ENCODE measurements at places on chromosomes 13 and 19. TPM values are rescaled to one million over a fixed set of nuclear protein-coding genes. Genes with fewer than 3 reads are reported as not detected.

DNA sequence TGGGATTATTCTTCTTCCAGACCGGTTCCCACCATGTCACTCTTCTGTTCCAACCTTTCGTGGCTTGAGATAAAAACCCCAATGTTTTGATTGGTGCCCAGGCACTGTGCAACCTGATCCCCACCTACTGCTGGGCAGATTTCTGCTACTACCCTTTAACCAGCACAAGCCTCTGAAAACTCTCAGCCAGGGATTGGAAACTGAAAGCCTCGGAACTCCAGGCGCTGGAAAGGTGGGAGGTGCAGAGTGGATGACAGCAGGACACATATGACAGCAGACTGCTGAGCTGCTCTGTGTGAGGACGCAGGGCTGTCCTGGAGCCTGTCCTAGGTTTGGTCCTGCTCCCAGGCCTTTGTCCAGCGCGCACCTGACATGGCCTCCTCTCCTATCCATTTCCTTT lies 68.5 kb upstream of the GTF3A start:
- no peak for DNase-seq

GRCh38 chr13:26697069-26697955 lies 63.3 kb downstream of the GPR12 start:
- no peak for DNase-seq

GRCh38 chr13:51590231-51590970 lies 6.1 kb downstream of the WDFY2 start:
- peak; percentile 61 for DNase-seq

The KLK4 gene
- 0.10 TPM for total RNA-seq

The GPR4 gene
- 0.20 TPM for total RNA-seq

The ADGRE2 gene
- 1.8 TPM for total RNA-seq

DNA sequence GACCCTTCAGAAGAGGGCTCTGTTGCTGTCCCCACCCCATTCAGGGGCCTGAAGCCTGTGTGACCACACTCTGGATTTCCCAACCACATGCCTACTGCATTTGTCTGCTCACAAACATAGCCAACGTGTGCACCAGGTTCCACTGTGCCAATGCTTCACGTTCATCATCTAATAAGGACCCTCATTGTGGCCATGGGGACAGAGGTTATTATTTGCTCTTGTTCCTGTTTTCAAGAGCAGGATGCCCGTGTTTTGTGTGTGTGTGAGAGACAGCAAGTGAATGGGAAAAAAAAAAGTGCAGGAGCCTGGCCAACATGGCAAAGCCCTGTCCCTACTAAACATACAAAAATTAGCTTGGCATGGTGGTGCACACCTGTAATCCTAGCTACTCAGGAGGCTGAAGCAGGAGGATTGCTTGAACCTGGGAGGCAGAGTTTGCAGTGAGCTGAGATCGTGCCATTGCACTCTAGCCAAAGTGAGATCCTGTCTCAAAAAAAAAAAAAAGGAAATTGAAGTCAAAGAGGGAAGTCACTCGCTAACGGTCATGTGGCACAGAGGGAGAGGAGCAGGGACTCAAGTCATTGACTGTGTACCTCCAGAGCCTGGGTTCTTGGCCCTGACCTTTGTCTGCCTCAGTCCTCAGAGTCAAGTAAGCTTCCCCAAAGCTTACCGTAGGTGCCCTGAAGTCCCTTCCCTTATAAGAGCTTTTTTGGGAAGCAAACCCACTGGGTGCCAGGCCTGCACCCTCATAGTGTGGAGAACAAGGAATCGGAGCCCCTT lies 6.9 kb downstream of the B3GNT8 start:
- DNase-seq, result no peak

The ATP4A gene
- not detected for total RNA-seq

GRCh38 chr19:29812881-29813275 lies 1.1 kb downstream of the CCNE1 start:
- no peak for DNase-seq

The IL27RA gene
- total RNA-seq, result 4.7 TPM

GRCh38 chr13:105638426-105638825 lies 897.0 kb downstream of the EFNB2 start:
- DNase-seq, result no peak

The FSD1 gene
- total RNA-seq, result 0.59 TPM

DNA sequence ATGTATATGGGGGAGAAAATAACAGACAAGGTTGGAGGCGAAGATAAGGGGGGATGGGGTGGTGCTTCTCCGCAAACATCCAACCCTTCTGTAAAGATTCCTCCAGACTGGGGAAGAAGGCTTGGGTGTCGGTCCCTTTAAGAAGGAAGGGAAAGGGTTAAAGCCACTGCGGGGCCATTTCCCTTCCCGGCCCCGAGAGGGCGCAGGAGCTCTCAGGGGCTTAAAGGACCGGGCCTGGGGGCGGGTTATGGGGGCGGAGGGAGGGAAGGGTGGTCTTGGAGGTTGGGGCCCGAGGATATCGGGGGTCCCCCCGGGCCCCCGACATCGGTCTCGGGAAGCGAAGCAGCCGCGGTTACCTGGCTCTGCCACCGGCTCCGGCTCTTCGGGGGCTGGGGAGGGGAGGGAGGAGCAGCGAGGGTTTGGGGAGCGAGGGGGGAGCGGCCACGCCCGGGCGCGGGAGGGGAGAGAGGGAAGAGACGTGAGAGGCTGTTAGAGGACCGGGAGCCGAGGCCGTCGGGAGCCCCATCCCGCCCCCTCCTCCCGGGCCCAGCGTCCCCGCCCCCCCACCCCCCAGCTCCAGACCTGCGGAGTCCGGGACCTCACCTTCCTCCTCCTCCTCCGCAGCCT lies 2.8 kb downstream of the TNNT1 start:
- DNase-seq, result no peak

The BRME1 gene
- total RNA-seq, result 2.6 TPM

- DNase-seq, result no peak
Observed at GRCh38 chr19:8488365-8488764, 14.1 kb downstream of the PRAM1 start.

The LILRA6 gene
- total RNA-seq, result 1.4 TPM

The CCNE1 gene
- 5.8 TPM for total RNA-seq

- DNase-seq, result peak; percentile 37
Observed at GRCh38 chr19:3618144-3618810, 8.3 kb downstream of the CACTIN start.

The EBI3 gene
- not detected for total RNA-seq

The ZNF763 gene
- 4.6 TPM for total RNA-seq

GRCh38 chr13:44759384-44760360 lies 183.5 kb upstream of the TSC22D1 start:
- peak; percentile 29 for DNase-seq

DNA sequence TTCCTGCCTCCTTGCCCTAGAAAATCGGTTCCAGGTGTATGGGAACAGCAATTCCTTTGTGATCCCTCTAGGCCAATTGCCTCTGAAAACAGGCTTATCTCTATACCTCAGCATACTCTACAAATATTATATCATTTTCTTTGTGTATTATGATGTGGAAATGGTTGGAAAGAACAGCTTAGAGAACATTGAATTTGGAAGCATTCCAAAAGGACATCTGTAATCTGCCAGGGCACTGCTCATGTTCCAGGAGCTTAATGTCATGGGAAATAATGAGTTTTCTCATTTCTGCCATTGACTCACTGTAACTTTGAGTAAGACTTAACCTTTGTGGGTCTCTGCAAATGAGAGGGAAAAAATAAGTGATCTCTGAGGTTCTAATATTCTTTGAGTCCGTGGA lies 147.3 kb downstream of the UFM1 start:
- DNase-seq, result no peak

DNA sequence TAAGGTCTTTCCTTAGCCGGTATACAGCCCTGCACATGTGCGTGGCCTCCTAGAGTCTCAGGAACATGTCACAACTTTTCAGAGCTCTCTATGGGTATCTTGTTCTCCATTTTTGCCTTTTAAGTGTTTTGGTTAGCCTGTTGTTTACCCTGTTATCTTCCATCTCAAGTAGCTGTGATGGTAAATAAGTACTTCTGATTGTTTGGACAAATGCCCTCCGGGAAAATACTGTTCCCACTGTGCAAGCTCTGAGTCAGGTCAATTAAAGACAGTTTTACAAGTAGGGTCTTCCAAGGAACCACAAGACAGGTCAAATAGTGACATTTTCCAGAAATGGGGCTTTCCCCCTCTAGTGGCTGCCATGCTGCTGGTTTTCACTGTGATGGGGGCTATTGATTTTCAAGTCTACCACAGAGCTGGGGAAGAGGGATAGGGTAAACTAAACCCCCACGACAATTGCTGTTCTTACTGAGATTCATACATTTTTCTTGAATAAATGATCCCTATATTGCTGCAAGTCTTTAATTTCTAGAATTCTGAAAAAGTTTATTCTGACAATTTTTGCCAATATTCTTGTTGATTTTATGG lies 109.5 kb downstream of the TM9SF2 start:
- DNase-seq, result no peak

DNA sequence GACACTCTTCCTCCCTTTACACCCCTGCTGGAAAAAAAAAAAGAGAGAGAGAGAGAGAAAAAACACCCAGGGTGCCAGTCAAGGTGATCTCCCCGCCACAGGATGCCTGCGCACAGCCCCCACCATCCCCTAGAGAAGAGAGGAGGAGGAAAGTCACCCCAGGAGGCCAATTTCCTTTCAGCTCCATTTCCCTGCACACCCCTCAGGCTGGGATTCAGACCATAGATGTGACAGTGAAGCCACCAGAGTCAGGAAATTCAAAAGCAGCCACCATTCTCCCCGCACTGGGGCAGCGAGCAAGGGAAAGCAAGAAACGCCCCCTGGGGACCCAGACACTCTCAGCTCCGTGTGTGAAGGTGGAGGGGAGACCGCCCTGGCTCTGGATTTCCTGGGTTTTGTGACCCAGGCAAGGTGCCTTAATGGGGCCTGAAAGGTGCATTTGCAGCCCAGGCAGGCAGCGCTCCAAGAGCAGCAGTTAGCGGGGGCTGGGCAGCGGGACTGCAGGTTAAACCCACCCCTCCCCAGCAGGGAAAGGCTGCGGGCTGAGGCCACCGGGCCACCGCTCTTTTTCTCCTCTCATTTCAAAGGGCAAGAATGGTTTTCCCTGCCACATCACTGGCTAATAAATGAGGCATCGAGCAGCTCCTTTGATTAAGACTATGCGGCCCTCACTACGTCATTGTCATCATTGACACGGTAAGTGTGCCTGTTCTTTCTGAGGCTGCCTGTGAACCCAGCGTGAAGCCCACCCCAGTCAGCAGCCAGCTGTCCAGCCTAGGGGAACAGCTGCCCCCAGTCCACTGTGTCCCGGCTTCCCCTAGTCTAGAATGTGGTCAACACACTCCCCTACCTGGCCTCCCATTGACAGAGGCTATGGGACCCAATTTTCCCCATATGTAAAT lies 83.8 kb upstream of the TM9SF2 start:
- no peak for DNase-seq

DNA sequence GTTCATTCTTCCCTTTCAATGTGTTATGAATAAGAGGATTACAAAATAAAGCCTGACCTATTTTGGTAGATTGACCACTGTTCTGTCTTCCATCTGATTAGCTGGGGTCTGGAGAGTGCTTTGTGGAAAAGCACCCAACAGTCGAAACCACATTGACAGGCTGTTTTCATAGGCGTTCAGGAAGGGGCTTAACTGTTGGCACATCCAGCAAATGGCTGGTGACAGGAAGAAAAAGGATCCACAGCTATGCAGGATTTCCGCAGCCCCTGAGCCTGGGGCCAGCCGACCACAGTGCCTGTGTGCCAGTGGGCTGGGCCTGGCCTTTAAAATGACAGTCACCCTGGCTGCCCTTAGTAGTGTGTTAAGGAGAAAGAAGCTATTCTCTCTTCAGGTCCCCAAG lies 113.3 kb downstream of the SIPA1L3 start:
- no peak for DNase-seq

GRCh38 chr19:4425537-4425936 lies 23.1 kb downstream of the CHAF1A start:
- no peak for DNase-seq

GRCh38 chr19:51293571-51294210 lies 17.8 kb upstream of the IGLON5 start:
- DNase-seq, result no peak

DNA sequence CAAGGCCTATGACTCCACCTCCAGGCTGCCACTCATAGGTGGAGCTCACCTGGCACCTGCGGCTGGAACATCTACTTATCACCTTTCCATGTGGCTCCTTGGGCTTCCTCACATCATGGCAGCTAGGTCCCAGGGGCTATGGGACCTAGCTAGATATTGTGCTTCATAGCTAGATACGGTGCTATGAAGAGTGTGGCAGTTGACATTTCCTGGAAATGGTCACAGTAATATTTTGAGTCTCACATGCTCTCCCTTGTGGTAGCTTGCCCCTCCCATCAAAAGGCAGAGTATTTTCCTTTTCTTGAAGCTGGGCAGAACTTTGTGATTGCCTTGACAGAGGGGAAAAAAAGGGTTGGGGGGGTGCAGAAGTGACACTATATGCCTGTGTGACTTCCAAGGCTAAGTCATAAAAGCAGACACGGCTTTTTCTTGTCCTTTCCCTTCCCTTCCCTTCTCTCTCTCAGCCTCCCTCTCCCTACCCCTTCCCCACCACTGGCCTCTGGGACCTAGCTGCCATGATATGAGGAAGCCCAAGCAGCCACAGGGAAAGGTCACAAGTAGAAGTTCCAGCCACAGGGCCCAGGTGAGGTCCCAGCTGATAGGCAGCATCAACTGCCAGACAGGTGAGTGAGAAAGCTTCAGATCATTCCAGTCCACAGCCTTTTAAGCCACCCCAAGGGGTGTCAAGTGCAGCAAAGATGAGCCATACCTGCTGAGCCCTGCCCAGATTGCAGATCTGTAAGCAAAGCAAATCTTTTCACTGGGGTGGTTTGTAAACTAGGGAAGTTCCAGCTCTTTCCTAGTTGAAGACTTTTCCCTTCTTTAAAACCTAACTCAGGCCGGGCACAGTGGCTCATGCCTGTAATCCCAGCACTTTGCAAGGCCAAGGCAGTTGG lies 6.9 kb upstream of the HIF3A start:
- DNase-seq, result no peak

- DNase-seq, result no peak
Observed at GRCh38 chr13:77696879-77697216, 639 bp upstream of the SLAIN1 start.

The EFNB2 gene
- 37.3 TPM for total RNA-seq

The SIGLECL1 gene
- total RNA-seq, result not detected

The HAUS5 gene
- total RNA-seq, result 6.9 TPM

- DNase-seq, result no peak
Observed at GRCh38 chr19:46374536-46375475, 27.9 kb downstream of the PPP5C start.

The ZNF175 gene
- total RNA-seq, result 4.8 TPM

DNA sequence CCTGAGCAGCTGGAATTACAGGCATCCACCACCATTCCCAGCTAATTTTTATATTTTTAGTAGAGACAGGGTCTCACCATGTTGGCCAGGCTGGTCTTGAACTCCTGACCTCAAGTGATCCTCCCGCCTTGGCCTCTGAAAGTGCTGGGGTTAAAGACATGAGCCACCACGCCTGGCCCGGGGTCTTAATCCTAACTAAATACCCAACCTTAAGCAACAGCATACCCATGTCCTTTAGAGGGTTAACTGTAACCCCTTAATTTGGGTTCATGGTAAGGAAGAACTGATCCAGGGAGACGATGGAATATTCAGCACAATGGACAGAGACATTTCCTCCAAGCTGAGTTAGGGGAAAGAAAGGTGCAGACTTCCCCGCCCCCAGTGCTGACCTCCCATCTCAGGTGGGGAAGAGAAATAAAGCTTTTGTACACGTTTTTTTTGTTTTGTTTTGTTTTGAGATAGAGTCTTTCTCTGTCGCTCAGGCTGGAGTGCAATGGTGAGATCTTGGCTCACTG lies 8.7 kb upstream of the GALP start:
- no peak for DNase-seq
